ENCODE measurements at places on chromosomes 1 and 21.

DNA sequence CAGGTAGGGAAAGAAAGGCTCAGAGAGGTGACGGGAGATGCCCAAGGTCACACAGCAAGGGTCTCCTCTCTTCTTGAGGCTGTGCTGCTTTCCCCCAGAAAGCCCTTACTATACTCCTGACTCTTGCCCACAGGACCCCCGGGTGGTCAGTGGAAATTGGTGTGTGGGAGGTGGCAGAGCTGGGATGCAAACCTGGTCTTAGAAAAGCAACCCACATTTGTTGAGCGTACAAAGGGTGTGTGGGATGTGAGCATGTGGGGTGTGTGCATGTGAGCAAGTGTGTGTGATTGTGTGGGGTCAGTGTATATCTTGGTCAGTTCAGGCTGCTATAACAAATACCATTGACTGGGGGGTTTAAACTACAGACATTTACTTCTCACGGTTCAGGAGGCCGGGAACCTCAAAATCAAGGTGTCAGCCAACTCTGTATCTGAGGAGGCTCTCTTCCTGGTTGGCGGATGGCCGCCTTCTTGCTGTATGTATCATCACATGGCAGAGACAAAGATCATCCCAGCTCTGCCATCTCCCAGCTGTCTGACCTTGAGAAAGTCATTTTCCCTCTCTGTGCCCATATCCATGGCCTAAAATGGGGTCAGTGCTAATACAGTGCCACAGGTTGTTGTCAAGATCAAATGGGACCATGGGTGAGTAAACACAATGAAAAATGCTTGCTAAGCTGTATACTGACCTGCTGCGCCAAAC, 268.5 kb downstream of the PTPRU start:
- DNase-seq, result no peak

GRCh38 chr1:10525208-10525607, 50.5 kb downstream of the PEX14 start:
- DNase-seq, result no peak

DNA sequence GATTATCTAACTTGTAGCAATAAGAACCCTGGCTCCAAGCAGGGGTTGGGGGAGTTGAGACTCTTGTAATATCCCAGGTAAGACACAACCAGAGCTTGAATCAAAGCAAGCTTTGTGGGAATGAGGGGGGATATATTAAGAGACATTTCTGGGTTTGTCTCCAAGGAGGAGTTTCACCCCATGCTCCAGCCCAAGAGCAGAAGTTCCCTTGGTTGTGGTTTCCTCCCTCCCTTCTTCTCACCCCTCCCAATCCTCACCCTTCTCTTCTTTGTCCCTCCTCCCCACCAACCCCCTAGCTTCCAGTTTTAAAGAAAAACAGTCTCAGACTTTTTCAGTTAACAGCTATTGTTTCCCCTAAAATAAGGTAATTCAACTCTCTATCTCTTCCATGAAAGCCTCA, 11.9 kb downstream of the TRAF3IP3 start:
- DNase-seq, result no peak

DNA sequence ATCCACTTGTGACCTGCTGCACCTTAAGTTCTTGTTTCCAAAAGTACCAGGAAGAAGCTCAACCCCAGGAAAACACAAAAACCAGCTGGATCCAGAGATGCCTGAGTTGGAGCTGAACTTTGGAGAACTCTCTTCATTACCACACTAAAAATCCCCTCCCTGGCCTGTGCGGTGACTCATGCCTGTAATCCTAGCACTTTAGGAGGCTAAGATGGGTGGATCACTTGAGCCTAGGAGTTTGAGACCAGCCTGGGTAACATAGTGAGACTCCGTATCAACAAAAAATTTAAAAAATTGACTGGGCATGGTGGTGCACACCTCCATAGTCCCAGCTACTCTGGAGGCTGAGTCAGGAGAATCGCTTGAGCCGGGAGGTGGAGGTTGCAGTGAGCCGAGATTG, 6.2 kb downstream of the MAP1LC3C start:
- DNase-seq, result no peak

DNA sequence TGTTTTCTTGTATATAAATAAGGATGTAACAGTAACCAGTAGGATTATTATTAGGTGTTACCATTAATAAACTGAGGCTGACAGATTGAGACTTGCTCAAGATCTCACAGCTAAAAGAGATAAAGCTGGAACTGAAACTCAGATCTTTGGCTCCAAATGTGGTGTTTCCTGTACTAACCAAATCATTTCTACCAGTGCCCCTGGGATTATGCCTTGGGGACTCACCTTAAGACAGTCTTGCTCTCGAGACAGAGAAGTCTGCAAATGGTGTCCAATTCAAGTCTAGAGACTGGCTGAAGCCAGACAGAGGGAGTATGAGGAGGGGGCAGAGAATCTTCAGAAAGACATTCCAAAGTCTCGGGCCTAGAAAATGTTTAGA, 593 bp upstream of the CD53 start:
- DNase-seq, result no peak

- no peak for DNase-seq
These were observed 387.5 kb downstream of the USP25 start for GRCh38 chr21:16117331-16117730.

All from stimulated activated CD8-positive, alpha-beta memory T cell treated with anti-CD3 and anti-CD28 coated beads, Interleukin-4, amount 100 ng/mL, for 24 hours (primary cell).